ENCODE measurements at places on chromosomes 4 and X. TPM values are rescaled to one million over a fixed set of nuclear protein-coding genes. Genes with fewer than 3 reads are reported as not detected.

The CXorf38 gene
- 10.3 TPM for total RNA-seq

The GAGE12J gene
- not detected for total RNA-seq

The RPL10 gene
- 6,687 TPM for total RNA-seq

The PRDM8 gene
- 5.2 TPM for total RNA-seq

The TBC1D19 gene
- total RNA-seq = 11.1 TPM

Data from bronchus fibroblast of lung (primary cell).